ENCODE measurements at places on chromosomes 3 and 15.

DNA sequence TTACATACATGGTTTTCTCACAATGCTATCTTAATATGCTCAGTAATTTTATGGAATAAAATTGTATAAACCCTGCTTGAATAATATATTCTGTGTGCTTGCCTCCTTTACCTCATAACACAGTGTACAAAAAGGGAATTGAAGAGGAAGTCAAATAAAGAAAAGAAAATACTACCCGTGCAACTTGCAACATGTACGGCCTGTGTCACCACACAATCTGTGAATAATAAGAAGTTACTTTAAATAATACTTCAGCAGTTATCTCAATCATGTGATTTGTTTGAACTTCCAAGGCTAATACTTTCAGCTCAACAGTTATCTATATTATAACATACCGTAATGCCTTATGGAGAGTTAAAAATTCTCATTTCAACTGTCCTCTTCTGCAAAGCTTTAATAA, 58.1 kb upstream of the SATB1 start:
- DNase-seq = no peak

DNA sequence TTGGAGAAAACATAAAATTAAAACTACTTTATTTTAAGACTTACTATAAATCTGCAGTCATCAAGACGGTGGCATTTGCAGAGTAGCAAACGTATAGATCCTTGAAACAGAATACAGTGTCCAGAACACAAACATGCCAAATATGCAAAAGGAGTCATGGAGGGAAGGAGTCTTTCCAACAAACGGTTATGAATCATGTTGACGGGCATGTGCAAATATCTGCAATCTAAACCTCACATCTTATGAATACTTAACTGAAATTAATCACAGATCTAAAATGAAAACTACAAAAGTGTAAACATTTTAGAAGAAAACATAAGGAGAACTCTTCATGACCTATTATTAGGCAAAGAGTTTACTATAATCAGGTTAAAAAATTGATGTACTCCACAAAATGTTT, 69.4 kb downstream of the TFRC start:
- DNase-seq = no peak

GRCh38 chr3:15791525-15791924, 6.3 kb downstream of the ANKRD28 start:
- no peak for DNase-seq

DNA sequence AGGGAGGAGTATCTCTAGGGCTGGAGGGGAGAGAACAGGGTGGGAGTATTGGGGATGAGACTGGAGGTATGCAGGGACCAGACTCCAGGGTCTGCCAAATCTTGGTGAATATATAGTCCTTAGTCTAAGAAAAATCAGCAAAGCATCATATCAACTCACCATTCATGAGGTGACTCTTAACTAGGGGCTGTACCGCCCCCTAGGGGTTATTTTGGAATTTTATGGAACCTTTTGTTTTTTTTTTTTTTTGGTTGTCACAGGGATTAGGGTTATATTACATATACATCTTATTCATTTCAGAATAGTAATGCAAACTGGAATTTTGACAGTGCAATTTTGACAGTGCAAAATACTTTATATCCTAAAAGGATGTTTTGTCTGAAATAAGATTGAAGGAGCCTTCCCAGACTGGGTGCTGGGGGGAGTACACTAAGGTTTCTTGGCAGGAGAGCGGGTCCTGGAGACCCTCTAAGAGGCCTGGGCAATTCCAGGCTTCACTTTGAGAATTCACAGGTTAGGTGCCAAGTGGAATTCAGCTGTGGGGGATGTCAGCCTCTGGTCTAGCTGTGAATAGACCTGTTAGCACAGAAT, 7.5 kb downstream of the CMTM7 start:
- peak; percentile 74 for DNase-seq

GRCh38 chr3:152780553-152780952, 54.4 kb upstream of the P2RY1 start:
- no peak for DNase-seq

Data from naive thymus-derived CD8-positive, alpha-beta T cell (primary cell).